ENCODE measurements at places on chromosomes 6 and 20.

DNA sequence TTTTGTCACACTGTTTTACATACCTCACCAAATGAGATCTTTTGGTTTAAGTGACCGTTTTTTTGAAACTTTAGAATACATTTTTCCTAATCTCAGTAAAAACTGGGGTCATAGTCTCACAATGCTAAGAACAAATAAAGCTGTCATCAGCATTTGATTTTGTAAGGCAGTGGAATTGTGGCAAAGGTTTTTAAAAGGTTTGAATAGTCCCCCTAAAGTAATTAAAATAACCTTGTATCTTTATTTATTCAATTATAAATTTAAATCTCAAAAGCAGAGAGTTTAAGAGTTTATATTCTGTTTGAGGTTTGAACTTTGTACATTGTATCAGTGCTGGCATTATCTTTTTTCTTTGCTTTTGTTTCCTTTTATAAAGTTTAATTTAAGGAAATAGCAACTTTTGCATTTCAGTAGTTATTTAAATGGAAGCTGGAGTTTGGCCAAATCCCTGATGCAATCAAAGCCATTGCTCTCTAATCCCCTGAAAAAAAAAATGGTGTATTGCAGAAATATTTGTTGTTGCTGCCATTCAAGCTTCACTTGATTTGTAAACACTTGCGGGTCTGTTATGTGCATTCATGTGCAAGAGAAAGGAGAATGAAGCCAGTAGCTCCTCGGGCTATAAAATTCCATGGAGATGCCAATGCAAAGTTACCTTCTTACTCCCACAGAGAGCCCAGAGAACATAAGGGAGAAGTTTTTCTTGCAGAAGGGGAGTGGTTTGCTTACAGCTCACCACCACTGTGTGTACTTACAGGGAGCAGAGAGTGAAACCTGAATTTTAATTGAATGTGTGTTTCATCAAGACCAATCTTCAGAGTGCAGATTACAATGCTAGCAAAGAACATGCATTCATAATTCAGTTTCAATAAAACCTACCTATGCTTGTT lies 391.8 kb downstream of the ARHGAP18 start:
- peak; percentile 31 for DNase-seq

DNA sequence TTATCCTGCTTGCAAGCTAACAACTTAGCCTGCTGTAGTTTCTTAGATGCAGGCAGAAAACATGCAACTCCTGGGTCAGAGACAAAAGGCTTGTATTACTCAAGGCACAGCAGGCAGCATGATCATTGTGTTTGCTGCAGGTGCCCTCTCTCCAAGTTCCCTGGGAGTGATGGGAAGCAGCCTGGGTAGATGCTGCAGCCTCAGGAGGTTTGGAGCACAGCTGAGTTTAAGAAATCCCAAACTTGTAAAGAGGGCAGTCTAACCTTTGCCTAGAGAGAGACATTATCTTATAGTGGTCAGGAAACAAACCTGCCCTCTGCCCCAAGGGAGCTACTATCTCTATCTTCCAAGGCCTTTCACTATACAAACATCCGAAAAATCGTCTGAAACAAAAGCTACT lies 61.1 kb downstream of the PFDN4 start:
- DNase-seq = no peak

DNA sequence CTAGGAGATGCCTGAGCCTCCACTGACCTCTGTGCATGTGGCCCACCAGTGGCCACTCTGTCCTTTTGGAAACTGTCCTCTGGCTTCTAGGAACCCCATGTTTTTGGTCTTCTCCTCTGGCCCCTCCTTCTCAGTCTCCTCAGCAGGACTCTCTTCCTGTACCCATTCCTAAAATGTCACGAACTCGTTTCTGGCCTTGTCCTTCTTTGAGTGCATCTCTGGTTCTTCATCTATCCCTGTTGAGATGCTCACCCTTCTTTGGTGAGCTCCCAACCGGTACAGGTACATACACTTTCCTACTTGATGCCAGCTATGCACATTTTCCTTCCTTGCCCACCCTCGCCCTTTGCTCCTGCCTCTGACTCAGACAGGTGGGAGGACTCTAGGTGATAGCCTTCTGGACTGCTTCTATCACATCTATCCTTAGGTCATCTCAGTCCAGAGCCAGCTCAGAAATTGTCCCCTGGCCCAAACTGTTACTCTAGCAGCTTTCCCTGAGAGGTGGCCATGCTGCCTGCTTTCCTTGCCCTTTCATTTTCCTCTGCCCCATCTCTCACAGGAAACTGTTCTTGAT lies 14.8 kb upstream of the NNAT start:
- no peak for DNase-seq

DNA sequence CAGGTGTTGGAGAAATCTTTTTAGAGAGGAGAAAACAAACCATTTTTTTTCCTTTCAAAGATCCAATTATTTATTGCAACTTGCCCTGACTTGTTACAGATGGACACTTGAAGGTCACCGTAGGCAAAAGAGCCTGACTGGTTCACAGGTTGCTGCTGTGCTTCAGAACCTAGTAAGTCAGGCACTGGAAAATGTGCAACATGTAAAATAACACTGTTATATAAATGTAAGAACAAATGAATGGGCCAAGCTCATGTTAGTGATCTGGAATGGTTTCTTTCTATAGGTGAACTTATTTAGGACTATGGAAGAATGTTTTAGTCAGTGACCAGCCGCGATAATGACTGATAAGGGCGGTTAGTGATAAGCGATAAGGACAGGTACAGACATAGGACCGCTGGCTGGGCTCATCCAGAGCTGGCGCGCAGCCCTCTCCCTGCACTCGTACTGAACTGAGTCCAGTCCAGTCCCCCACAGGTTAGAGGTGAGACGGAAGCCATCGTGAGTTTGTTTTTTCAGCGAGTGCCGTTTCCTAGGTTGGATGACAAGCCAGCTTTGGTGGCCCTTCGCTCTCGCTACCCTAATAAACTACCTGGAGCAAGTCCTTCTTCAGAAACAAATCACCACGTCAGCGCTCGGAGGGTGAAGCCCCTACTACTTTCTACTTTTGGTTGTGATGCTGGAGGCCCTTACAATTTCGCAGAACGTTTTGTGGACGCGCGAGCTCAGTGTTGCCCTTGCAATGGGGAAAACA lies 94.4 kb upstream of the PRDM1 start:
- no peak for DNase-seq

GRCh38 chr20:8454137-8454712 lies 322.2 kb downstream of the PLCB1 start:
- no peak for DNase-seq

DNA sequence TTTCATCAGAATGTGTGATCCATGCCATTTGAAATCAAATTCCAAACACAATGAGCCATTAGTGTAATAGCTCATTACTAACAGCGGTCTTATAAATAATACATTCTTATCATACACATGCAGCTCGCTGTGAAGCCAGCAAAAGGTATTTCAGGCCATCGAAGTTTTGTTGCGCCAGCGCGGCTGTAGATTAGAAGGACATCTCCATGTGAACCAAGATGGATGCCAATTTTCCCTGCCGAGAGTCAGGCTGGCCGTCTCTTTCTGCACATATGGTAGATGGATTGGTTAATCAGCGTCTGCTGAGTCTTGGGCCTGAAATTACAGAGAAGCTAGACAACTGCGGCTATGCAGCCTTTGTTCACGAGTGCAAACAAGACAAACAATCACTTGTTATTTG lies 44.1 kb downstream of the CFAP61 start:
- DNase-seq = no peak

DNA sequence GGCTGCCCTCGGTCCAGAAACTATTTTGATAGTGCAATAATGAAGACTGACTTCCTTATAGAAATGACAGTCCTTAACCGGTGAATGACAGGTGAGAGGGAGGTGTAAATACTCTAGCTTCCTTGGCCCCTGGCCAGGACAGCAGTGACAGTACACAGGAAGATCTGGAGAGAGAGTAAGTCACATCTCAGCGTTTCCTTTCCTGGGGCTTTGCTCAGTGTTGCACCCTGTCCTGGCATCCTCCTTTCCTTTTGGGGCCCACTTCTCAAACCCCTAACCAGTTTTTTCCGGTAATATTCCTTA lies 336.9 kb downstream of the CD83 start:
- no peak for DNase-seq

DNA sequence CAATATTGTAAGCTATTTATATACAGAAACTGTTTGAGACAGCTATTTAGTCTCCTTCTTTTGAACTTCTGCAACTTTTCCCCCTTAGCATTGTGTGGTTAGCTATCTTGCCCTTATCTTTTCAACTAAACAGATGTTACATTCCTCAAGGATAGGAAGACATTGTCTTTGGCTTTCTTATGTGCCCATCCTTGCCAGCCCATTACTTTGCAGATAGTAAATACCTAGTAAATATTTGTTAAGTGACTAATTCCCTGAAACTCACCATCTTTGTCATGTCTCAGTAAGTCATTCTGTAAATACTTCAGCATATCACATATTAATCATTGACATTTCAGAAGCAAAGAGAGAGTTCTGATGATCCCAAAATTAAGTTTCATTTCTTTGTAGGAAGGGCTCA lies 69.1 kb upstream of the FLRT3 start:
- DNase-seq = no peak

DNA sequence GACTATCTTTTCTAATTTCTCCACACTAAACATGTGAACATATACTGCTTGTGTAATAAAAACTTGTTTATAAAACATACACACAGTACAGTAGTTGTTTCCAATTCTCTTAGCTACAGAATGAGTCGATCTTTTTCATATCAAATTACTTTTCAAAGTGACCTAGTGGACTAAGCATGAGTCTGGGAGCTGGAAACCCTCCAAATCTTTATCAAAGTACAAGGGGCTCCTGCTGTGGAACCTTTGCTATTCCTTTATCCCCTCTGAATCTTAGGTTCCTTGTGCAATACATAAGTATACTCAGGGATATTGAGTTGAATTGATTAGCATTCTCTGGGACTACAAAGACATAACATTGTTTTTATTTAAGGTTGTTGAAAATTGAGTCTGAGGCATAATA lies 48.7 kb upstream of the TAB2 start:
- DNase-seq = no peak

DNA sequence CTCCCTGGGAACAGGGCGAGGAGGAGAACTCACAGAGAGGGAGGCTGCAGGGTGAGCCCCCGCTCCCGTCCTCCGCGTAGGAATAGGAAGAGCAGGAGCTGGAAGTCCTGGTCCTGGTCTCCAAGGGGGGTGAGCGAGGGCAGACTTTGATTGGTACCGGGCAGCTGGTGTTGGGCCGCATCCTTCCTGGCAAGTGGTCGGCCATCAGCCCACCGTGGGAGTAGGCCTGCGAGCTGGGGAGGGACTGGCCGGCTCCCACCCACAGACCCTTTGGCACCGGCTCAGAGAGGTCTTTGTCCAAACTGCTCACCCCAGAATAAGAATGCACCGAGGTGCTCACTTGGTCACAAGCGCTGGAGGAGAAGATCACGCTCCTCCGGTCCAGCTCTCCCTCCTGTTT lies 56.2 kb downstream of the GJA10 start:
- DNase-seq = no peak

GRCh38 chr6:130846501-130846900 lies 19.3 kb downstream of the SMLR1 start:
- DNase-seq = no peak

DNA sequence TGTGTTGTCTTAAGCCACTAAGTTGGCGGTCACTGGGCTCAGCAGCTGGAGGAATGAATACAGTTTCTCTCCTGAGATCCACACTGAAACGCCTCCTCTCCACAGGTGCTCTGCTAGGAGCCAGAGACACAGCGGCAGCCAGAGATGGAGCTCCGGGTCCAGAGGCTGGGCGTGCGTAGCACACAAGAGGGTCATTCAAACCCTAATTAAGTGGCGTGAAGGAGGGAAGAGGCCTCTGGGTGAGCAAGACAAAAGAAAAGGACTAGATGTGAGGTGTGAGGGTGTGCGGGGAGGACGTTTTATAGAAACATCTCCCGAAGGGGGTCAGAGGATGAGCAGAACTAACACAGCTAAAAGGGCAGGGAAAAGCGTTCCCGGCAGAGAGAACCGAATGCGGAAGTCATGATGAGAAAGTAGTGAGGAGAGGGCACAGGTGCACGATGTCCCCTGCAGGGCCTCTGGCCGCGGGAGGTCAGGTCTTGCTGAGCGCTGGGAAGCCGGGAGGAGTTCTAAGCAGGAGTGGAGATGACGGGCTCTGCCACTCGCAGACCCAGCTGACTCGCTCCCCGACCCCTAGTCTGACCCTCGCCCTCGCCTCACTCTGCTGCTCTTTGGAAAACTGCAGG lies 54.4 kb downstream of the BMP7 start:
- DNase-seq = peak; percentile 73
